Activated CD8-positive, alpha-beta T cell treated with anti-CD3 and anti-CD28 coated beads for 36 hours (primary cell): ENCODE measurements at places on chromosomes 2 and 18. TPM values are rescaled to one million over a fixed set of nuclear protein-coding genes. Genes with fewer than 3 reads are reported as not detected.

Gene SH3YL1
- total RNA-seq, result 19.9 TPM

Gene SPIRE1
- 4.4 TPM for total RNA-seq

Gene EHBP1
- total RNA-seq, result 24.3 TPM

Gene PTPRM
- total RNA-seq, result 3.0 TPM

Gene MSTN
- not detected for total RNA-seq

Gene SPR
- 9.4 TPM for total RNA-seq

Gene GNLY
- total RNA-seq, result 52.6 TPM

Gene BMPR2
- 7.7 TPM for total RNA-seq

Gene CYTIP
- total RNA-seq, result 520 TPM

Gene STAT1
- total RNA-seq, result 311 TPM

Gene VWA3B
- not detected for total RNA-seq

Gene AGFG1
- total RNA-seq, result 117 TPM

Gene GALR1
- total RNA-seq, result not detected

Gene NCL
- total RNA-seq, result 1,361 TPM
